ENCODE measurements at places on chromosomes 5 and 9. TPM values are rescaled to one million over a fixed set of nuclear protein-coding genes. Genes with fewer than 3 reads are reported as not detected.

COL5A1 gene
- total RNA-seq: 330 TPM

MSX2 gene
- total RNA-seq: 0.35 TPM

IL5 gene
- total RNA-seq: not detected

ANKRD20A1 gene
- 0.44 TPM for total RNA-seq

SAXO1 gene
- total RNA-seq: 0.04 TPM

GTF3C4 gene
- total RNA-seq: 13.8 TPM

STOM gene
- 69.7 TPM for total RNA-seq

MAMDC2 gene
- 9.0 TPM for total RNA-seq

PCDH1 gene
- total RNA-seq: 20.3 TPM

DNA sequence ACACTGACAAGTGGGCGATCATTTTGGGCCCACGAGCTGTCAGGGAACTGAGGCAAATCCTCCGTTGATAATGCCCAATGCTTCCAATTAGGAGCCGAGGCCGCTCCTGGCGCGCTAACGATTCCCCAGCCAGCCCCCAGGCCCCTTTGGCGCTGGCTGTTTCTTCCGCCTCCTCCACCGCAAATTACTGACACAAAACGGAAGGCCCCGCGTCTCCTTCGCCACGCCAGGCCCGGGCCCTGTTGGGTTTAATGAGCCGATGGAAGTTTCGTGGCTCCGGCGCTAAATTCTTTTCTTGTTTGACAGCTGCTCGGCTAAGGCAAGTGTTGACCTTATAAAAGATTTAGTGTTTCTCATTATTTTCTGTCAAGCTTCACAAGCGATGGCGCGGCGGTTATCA lies 25.7 kb upstream of the BARHL1 start:
- no peak for DNase-seq

DNA sequence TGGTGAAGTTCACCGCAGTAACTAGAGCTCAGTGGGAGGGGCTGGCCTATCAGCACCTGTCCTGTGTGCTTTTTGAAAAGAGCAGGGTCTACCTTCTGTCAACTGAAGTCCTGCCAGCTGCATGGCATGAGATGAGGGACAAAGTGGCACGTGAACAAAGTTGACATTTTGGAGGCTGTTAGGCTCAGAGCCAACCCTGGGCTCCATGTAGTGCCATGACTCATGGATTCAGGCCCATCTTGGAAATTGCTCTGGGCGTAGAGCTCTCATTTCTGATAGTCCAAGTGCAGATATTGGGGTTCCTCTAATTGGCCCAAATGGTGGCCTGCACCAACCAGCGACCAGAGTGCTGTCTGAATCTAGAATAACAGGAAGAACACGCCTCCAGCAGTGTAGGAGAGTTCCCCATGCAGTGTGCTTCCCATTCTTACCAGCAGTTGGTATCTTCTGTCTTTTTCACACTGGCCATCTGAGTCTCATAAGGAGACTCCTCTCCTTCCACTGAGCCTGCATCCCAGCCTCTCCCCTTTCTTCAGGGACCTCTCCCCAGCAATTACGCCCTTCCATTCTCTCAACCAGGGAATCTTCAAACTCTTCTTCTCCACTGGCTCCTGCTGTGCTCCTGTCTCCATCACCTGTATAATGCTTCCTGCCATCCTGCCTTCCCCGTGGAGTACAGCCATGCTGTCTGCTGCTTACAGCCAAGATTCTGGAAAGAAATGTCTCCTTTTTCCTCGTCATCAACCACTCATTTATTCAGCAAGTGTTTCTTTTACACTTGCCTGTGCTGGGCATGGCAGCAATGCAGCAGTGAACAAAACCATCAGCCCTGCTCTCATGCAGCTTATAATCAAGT lies 30.4 kb downstream of the IRF1 start:
- no peak for DNase-seq

DNA sequence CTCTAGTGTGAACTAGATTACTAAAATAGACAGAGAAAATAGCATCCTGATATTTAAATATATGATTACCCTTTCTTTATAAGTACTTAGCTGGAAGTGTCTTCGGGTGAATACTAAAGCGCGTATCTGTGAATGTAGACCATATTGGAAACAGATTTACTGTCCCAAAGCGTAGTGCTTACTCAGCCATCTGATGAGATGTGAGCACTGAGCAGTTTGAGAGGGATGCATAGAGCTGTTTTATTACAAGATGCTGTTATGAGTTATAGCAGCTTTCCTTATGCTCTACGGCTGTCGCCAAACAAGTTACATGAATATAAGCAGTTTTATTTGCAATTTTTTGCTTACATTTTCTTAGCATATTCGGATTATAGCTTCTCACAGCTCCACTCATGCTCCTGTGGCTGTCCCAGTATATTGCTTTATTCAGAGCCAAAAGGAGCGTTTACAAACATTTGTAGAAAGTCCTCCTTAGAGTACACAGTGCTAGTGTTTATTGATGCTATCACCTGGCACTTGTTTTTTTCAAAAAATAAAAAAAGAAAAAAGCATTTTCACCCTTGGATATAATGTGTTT lies 981.4 kb upstream of the WWC1 start:
- peak; percentile 60 for DNase-seq

DNA sequence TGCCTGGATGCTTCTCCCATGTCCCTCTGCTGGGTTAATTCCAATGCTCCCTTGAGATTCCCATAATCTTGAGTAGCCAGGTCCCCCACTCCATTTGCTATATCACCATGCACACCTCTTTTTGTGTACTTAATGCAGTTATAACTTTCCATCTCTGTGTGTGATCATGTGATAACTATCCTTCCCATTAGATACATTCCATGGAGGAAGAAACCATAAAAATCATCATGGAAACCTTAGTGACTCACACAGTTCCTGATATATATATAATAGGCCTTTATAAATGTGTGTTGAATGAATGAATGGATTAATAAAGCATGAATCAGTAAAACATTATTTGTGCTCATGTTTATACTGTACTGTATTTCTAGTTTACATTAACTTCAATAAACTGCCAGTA lies 104.6 kb downstream of the PCSK5 start:
- no peak for DNase-seq

GRCh38 chr5:35853631-35854030 lies 3.1 kb upstream of the IL7R start:
- no peak for DNase-seq

- no peak for DNase-seq
Observed at GRCh38 chr9:131125038-131125287, 423 bp upstream of the NUP214 start.

DNA sequence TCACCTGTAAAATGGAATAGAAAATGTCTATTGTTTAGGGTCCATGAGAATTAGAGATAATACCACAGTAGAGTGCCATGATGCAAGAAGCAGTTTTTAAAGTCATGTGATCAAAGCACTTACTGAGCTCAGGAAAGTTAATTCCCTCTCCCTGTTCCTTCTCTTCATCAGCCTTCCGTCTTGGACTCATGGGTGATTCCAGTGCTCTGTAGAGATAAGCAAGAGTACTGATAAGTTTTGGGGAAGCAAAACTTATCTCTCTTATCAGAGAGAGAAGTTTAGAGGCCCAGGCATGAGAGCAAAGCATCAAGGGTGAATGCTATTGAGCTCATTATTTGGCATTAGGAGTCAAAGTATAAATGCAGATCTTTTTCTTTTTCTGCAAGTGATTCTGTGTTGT lies 410.1 kb downstream of the AGTPBP1 start:
- no peak for DNase-seq

DNA sequence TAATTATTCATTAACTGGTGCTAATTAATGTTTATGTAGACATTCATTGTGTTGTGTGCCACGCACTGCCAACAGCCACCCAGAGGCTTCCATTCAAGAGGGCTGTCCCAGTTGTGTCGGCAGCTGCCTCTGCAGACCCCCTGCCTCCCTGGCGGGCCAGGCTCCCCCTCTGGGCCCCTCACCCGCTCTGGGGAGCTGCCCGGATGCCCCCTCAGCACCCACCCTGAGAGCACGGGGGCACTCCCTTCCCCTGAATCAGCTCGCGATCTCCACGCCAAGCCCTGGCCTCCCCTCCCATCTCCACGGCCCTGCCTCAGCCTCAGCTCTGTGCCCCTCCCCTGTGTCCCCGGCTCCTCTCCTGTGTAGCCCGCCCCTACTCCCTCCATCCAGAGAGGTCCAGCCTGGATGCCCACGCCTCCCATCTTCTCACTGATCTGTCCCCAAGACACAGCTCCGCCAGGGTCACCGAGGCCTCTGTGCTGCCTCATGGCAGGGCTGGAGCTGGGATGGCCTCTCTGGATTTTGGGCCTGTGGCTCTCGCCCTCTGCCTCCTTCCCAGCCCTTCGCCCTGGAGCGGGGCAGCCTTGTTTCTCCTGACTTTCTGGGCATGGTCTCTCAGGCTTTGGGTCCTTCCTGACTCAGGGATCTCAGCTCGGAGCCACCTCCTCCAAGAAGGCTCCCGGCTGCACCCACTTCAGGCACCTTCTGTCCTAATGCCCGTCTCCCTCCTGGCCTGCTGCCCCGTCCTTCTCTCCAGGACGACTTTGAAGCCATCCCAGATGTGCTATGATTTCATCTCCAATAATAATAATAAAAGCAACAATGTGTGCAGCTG lies 16.0 kb upstream of the SLC9A3 start:
- no peak for DNase-seq

- no peak for DNase-seq
Observed at GRCh38 chr9:120845255-120845654, 2.5 kb upstream of the PSMD5 start.

- no peak for DNase-seq
Observed at GRCh38 chr5:143261748-143262392, 141.6 kb downstream of the NR3C1 start.

DNA sequence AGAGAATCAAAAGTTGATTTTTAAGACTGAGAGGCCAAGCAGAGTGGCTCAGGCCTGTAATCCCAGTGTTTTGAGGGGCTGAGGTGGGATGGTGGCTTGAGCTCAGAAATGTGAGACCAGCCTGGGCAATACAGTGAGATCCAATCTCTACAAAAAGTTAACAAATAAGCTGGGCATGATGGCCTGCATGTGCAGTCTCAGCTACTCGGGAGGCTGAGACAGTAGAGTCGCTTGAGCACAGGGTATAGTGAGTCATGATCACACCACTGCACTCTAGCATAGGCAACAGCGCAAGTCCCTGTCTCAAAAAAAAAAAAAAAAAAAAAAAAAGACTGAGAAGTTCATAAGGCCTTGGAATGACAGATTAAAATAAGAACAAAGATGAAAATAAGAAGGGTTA lies 177.2 kb downstream of the TMEM232 start:
- DNase-seq: no peak

DNA sequence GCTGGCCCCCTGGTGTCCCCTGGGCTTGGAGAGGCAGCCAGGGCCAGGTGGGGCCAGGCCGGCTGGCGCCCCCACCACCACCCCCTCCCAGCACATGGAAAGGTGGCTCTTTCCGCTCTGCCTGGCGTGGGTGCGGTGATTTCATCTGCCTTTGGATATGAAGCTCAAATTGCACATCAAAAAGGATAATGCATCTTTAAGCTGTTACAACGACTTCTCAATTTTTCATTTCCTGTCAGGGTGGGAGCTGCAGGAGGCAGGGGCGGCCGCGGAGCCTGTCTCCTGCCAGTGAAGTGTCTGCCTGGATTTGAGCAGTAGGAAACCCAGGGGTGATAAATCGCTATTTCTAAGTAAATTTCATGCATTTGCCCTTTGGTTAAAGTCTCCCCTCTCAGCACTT lies 169.2 kb upstream of the MVB12B start:
- DNase-seq: no peak

- no peak for DNase-seq
Observed at GRCh38 chr5:150135557-150136304, 19.9 kb downstream of the PDGFRB start.

- no peak for DNase-seq
Observed at GRCh38 chr5:81427566-81427965, 33.6 kb upstream of the ACOT12 start.

DNA sequence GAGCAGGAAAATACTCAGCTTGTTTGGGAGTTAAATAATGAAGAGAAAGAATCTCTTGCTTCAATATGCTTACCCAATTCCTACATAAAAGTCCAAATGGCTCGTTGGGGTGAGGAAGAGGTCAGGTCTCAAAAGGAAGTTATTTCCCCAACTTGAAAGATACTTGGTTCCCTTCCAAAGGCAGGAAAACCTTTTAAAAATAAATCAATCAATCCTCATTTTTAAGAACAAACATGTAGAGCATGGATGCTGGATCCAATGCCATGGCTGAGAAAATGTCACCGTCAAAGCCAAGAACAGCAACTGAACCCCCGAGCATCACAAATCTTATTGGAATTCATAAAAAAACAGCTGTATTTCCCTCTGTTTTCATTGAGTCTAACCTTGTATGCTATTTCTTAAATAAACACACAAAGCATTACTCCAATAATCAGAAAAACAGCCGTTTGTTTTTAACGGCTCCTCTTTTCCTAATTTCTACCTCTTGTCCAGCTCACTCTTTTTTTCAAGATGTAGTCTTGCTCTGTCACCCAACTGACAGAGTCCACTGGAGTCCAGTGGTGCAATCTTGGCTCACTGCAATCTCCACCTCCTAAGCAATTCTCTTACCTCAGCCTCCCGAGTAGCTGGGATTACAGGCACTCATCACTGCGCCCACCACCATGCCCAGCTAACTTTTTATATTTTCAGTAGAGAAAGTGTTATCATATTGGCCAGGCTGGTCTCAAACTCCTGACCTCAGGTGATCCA lies 140.7 kb downstream of the GNA14 start:
- peak; percentile 84 for DNase-seq

- DNase-seq: no peak
Observed at GRCh38 chr9:17735859-17736258, 157.0 kb downstream of the SH3GL2 start.

GRCh38 chr5:91329283-91329682 lies 53.8 kb downstream of the ARRDC3 start:
- no peak for DNase-seq

DNA sequence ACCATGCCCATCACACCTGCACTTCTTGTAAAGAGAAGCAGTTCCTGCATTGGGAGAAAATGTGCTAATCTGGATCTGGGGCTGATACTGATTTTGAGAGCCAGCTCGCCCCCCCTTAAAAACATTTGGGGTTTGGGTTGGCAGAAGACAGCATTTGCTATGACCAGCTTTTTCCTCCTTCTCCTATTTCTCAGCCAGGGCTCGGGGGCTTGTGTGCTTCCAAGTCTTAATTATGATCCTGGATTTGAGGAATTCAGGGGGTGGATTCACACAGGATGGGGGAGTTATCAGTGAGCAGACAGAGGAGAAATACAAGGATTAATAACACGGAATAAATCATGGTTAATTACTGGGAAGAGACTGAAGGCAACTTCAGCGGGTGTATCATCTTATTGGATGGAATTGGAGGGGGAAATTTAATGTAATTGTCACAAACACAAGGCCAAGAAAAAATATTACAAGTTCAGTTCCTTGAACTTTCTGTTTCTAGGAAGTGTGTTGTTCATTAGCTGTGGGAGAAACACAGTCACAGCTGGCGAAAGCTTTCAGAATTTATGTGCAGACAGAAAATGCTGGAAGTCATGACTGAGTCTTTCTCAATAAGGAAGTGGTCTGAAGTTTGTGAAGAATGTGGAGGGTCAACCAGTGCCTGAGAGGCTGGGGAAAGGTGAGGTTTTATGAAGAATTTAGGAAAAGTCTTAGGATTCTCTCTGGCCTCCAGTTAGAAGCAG lies 15.3 kb downstream of the C9orf152 start:
- DNase-seq: peak; percentile 97

DNA sequence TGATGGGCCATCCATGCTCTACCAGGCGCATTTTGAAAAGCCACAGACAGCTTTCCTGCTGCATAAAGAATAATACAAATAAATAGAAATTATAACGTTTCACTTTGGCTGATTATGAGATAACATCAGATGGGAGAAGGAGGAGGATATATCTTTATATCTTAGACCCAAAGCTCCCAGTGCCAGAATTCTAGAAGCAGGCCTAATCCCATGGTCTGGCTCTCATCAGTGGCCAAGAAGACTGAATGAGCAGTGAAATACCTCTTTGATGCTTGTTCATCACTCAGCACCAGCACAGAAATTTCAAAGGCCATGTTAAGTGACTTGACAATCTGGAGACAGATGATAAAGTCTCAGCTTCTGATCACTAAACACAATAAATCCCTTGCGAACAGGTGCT lies 107.6 kb downstream of the PPP2R2B start:
- no peak for DNase-seq

Measured in muscle of leg (tissue), 16 donors.